ENCODE measurements at places on chromosomes 2 and 18.

GRCh38 chr2:88638743-88639142 is 11.5 kb upstream of the EIF2AK3 start:
- no peak for DNase-seq

GRCh38 chr2:54209379-54209778 is 46.6 kb downstream of the TSPYL6 start:
- no peak for DNase-seq

DNA sequence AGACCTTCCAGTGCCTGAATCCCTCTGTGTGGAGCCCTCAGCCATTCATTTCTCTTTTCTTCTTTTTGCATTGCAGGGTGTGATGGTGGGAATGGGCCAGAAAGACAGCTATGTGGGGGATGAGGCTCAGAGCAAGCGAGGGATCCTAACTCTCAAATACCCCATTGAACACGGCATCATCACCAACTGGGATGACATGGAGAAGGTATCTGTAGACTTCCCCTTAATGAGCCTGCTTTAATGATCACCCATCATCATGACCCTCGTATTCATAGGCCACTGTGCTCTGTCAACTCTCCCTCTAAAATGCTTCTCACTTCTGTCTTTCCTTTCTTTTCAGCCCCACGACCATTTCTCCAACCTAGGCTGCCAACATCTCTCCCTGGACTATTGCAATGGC is 9.5 kb downstream of the ACTG2 start:
- DNase-seq = no peak

GRCh38 chr2:238016526-238016925 is 44.3 kb upstream of the SCLY start:
- no peak for DNase-seq

DNA sequence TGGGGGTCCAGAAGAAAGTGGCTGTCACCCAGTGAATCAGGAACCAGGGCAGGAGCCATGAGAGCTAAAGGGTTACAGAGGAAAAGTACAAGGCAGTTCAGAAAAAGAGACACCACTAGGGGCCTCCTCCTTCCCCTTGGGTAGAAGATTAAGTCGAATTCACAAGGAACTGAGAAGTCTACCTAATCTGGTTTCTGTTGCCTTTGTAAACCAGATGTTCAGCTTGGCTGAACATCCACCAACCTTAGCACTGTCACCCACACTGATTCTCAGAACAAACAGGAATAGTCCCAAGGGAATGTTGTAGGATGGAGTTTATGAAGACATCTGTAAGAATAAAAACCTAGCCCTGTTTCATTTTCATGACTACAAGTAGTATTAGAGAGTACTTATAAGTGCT is 90.4 kb upstream of the NOSTRIN start:
- no peak for DNase-seq

DNA sequence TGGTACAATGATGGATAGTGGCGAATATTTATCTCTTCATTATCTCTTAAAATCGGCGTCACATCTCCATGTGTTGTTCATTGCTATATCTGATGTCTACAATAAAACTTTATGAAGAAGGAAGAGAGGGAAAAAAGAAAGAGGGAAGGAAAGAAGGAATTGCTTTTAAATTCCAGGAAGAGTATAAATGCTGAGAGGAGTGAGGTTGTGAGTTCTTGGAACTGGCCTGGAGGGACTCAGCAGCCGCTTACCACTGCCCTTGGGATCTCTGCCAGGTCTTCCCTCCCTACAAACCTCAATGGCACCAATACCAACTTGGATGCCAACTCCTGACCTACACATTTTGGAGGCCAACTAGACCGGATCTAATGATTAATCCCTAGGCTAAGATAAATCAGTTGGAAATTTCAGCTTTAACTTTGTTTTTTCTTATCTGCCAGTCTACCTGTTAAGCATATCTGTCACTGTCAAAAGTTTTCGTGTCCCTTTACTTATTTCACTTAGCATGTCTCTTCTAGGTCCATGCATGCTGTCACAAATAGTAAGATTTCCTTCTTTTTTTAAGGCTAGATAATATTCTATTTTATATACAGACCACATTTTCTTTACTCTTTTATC is 9.8 kb downstream of the SCN9A start:
- DNase-seq = peak; percentile 28

DNA sequence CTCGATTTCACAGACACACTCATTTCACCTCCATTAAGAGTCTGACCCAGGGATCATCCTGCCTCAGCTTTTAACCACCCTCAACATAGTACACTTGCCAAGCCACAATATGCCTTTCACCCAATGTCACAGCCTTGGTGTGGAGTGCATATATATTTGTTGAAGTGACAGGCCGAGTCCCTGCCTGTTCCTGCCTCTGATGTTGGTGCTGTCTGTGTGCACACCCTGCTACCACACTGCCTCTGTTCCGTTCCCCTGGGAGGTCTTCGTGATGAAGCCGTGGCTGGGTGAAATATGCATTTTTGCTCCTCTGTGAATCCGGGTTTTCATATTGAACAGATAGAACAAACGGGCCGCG is 90.3 kb downstream of the RNF144A start:
- no peak for DNase-seq

DNA sequence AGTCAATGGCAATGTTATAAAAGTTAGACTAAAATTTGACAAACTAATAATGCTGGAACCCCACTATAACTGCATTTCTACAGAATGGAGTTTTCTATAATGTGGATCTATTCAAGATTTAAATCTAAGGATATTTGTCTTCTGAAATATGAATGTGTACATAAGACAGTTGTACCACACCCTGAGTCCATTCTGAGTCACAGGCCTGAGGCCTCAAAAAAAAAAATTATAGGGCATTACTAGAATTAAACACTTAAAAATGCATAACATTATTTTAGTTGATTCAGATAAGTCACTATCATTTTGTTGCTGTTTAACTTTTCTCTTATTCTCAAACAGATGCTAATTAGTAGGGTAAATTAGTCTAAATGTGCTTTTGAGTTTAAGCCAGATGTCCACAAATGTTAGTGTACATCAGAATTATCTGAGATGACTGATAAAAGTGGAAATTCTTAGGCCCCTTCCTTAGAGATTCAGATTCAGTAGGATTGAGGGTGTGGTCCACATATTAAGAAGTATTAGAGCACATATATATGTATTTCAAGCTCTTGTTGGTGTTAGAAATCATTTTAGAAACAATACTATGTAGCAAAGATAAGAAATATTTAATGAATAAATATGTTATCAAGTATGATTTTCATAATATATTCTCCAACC is 42.4 kb upstream of the COL5A2 start:
- no peak for DNase-seq

DNA sequence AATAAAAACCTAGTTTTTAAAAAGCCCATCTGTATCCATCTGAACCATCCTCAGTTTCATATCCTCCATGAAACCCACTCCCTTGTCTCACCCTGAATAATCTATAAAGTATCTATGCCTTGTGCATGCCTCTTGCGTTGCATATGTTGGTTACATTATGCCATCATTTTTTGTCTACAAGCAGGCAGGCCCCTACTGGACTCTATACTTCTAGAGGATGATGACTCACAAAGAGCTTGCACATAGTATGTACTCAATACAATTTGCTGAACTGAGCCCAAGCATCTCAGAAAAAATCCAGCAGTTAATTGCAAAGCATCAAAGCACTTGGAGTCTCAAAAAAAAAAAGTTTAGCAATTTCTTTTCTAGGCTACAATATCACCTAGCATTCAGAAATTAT is 95.6 kb downstream of the DYM start:
- no peak for DNase-seq

- DNase-seq = no peak
Measured at GRCh38 chr2:45390441-45390840, 220.6 kb downstream of the SRBD1 start.

GRCh38 chr2:28624793-28625701 is 126.6 kb upstream of the PPP1CB start:
- peak; percentile 77 for DNase-seq

DNA sequence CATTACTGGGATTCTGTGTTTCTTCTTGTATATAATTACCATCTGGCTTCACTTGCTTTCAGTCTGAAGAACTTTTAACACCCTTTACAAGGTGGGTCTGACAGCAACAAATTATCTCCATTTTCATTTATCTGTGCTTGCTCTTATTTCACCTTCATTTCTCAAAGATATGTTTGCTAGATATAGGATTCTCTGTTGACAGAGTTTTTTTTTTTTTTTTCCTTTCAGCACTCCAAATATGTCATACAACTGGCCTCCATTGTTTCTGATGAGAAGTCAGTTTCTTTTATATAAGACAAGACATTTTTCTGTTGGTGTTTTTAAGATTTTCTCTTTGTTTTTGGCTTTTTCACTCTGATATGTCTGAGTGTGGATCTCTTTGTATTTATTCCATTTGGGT is 59.3 kb upstream of the TACR1 start:
- no peak for DNase-seq

DNA sequence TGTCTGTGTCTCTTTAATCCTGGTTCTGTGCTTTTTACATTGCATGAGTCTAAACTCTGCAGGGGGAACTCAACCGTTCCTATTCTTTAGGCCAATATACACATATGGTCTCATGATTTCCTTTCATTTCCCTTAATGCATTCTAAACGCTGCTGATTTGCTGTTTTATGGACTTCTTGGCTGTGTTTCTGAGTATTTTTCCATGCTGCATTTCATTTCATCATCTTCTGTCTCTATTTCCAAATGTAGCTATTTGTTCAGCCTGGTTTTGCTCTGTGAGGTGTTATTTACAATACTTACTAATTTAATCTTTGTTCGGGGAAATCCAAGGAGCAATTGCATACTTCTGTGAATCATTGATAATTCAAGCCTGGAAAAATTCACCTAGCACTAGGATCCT is 897.2 kb downstream of the TSN start:
- DNase-seq = no peak

DNA sequence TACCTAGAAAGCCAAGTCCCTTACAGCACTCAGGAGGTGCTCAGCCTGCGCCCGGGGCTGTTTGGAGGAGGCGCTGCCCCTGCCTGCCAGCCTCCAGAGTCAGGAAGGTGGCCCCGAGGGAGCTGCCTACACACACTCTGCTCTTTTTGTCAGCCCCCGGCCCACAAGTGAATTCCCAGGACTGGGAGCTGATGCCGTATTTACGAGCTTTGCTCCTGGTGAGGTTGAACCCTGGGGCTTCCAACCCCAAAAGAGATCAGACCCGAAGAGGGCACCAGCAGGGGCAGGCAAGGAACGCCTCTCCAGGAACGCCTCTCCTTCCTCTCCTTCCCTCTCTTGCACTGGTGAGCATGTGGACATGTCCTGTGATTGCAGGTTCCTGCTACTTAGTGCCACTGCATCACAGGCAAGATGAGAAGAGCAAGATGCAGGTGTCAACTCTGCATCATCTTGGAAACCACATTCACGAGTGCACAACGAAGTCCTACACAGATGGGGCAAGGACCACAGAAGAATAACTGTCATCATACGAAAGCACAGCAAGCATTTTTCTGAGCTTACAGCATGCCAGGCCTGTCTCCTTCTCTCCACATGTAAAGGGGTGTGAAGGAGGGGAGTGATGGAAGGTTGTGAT is 126.7 kb downstream of the NDUFA10 start:
- no peak for DNase-seq

- DNase-seq = no peak
Measured at GRCh38 chr2:134259994-134260393, 6.1 kb downstream of the MGAT5 start.

GRCh38 chr2:191838526-191838925 is 8.4 kb downstream of the CAVIN2 start:
- DNase-seq = no peak

DNA sequence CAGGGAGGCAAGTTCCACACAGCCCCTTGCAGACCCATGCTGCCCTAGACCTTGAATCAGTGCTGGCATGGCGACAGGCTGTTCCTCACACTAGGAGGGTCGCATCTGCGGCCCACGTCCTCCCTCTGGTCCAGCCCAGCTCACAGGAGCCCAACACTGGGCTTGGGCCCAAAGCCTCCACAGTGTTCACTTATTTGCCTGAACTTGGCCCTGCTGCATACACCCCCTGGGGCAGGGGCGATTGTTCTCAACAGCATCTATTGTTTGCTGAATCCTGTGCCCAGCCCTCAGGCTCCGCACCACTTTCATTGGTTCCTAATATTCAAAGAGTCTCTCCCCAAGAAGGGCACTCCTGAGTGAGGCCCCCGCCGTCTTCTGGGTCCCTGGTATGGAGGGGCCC is 90.7 kb downstream of the ZBTB7C start:
- DNase-seq = no peak

DNA sequence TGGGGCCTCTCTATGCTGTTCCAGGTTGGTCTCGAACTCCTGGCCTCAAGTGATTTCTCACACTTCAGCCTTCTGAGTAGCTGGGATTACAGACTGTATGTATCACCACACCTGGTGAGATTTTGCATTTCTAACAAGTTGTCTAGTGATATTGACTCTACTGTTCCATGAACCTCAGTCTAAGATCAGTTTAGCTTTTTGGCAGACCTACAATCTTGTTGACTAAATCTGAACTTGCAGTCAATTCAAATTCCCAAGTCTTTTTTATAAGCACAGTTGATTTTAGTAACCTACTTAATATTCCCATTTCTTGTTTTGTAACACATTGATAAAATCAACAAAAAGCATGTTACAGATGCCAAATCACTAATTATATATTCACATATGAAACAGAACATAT is 266.1 kb upstream of the CYP26B1 start:
- DNase-seq = no peak

DNA sequence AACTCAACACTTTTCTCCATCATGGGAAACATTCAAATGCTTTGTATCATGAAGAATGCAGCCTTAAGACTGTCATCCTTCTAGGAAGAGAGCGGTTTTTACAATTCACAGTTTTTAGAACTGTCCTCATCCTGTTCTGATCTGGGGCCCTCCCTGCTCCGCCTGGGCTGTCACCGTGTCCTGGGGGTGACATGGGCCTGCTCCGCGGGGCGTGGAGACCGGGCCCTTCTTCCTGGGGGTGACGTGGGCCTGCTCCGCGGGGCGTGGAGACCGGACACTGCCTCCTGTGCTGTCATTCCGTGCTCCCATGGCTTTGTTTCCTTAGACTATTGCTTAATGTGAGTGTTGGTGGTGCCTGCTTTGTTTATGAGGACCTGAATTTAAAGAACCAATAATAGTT is 122.8 kb downstream of the TMEM18 start:
- no peak for DNase-seq

DNA sequence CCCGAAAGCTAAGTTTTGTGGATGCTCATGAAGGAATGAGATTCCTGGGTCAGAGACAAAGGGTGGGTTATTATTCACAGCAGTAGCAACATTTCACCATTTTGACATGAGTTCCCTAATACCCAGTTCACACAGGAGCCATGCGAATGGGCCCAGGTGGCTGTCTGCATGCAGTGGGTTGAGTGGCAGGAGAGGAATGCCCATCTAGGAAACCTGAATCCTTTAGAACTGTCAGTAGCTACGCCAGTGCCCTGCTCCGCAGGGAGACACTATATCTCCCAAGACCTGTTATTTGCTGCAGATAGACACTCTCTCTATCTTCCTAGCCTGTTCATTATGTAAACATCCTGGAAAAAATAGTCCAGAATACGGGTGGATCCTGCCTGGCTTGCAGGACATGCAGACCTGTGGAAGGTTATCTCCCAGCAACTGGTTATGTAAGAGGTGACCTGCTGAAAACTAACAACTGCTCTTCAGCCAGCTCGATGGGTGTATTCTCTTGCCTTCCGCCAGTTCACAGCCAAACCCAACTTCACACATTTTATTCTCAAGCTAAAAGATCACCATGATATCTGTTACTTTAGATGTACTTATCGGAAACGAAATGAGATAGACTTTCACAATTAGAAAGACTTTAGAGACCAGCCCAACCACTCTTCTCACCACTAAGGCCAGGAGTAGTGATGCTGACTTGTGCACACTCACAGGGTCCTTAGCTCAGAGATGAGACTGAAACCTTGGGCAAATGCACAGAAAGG is 59.1 kb downstream of the MBP start:
- DNase-seq = no peak
